RWPE1 (cell line): ENCODE measurements at places on chromosomes 2 and 18.

DNA sequence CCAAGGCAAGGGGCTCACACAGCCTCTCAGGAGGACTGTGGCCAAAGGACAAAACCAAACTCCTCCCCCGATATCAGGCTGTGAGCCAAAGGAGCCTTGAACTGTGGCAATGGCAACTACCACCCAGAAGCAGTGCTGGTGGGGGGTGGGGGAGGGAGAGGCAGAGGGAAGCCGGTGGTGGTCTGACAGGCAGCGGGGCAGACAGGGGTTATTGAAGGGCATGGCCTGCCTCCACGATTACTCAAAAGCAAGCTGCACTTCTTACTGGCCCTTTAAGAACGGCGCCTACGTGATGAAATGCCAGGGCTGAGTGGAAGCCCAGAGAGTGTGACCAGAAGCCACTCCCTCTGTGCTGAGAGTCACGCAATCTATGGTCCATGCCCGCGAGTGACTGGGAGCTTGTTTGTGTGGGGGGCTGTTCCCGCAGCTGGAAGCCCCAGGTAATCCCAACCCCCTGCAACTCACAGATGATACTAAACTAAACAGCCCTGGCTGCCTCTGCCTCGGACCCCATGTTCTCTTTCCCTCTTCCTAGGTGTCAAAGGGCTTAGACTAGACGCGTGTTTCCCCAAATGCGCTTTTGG, 128.2 kb upstream of the CXCR4 start:
- DNase-seq: no peak

DNA sequence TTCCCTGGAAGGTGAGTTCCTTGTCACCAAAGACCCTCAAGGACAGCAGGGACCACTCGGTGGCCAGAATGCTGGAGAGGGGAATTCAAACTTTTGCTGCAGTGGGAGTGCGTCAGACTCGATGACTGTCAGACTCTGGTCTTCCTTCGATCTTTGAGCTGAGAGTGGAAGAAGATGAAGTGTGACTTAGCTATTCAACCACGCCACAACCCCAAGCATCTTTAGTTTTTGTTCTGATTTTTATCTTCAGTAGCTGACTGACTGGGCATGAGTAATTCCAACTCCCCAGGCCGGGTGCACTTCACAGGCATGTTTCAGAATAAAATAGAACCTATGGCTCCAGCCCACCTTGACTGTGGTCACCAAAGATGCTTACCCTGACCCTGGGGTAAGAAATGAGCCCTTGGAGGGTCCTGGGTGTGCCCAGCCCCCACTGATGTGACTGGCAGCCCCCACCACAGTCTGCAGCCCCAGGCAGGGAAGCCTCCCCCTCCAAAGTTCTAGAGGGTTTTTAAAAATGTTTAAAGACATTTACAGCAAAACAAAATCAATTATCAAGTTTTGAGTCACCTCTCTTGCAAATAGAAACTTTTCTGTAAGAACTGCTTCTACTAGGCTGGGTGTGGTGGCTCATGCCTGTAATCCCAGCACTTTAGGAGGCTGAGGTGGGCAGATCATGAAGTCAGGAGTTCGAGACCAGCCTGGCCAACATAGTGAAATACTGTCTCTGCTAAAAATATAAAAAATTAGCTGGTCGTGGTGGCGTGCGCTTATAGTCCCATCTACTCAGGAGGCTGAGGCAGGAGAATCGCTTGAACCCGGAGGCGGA, 24.9 kb upstream of the YWHAQ start:
- DNase-seq: no peak

- DNase-seq: no peak
Observed at GRCh38 chr2:7673853-7674252, 756.6 kb downstream of the RNF144A start.

DNA sequence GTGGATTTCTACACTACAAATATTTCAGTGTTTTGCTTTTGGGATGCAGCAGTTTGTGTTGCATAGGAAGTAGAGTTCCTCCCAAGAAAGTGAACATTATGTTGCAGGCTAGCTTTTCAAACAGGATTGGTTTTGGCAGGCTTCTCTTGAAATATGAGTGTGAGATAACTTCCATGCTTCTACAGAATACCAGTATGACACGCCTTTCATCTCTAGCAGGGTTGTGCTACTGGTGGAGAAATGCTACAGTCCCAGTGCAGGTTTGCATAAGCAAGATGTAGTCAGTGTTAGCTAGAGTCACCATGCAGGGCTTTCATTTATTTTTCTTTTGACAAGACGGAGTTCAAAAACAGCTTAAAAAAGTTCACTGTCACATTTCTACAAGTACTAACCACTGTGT, 17.1 kb upstream of the CAVIN2 start:
- no peak for DNase-seq

DNA sequence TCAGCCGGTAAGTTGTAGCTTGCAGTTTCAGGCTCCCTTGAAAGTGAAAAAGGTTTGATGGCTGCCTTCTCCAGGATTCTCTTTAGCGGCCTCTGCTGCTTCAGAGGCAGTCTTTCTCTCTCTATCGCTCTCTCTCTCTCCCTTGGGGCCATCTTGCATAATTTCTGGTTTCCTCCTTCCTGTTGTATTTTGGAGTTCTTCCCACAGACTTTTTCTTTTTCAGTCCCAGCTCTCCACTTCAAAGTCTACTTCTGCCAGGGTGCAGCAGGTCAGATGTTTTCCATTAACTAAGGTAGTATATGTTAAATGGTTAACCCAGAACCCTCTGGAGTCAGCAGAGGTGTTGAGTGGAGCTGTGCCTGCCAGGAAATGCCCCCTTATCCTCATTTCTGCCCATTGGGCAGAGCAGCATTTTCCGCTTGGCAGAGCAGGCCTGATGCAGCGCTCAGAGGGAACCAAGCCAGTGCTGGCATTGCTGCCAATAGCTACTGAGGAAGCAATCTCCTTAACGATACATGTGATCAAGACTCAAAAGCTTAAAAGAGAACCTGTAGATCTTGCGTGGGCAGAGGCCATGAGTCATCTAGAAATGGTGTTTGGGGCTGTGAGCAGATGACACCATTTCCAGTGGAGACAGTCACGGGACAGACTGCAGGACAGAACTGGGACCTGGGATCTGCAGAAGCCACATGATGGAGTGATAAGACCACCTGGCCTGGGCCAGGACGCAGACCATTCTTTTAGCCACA, 20.8 kb downstream of the DBI start:
- no peak for DNase-seq
